Activated CD4-positive, alpha-beta memory T cell treated with anti-CD3 and anti-CD28 coated beads, Interleukin-2, amount 10 ng/mL, durations not matched to agents 7 days and 5 days (primary cell): ENCODE measurements at places on chromosomes 4 and X. TPM values are rescaled to one million over a fixed set of nuclear protein-coding genes. Genes with fewer than 3 reads are reported as not detected.
A peak's percentile ranks its signal among the peaks of the same experiment; 100 is the strongest.

- H3K27me3 ChIP-seq = no peaks in the 10 kb centered on the region
- no peak for DNase-seq
- H3K36me3 ChIP-seq = no peaks in the 10 kb centered on the region
Measured at GRCh38 chr4:111595456-111595855, 549.8 kb upstream of the FAM241A start.

- H3K4me1 ChIP-seq = no peaks in the 10 kb centered on the region
- H3K27me3 ChIP-seq = peaks cover 17% of the 10 kb centered on the region
- H3K27ac ChIP-seq = no peak overlapping the region
- no peaks in the 10 kb centered on the region for H3K36me3 ChIP-seq
Measured at GRCh38 chr4:48475770-48476169, 7.4 kb upstream of the SLC10A4 start.

DNA sequence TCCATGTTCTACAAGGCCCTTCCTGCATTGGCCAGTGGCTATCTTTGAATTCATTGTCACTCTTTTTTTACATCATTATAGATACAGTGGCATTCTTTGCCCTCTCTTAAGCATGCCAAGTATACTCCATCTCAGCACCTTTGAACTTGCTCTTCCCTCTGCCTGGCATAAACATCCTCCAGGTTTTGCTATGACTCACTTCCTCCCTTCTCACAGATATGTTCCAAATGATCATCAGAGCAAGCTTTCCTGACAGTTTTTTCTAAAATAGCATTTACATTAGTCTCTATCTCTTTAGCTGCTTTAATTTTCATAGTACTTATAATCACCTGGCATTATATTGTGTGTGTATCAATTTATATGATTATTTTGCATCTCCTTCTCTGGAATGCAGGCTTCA lies 553.3 kb upstream of the MAGEB2 start:
- H3K4me3 ChIP-seq = no peak overlapping the region
- DNase-seq = no peak
- no peaks in the 10 kb centered on the region for H3K4me1 ChIP-seq
- H3K27me3 ChIP-seq = no peaks in the 10 kb centered on the region
- no peak overlapping the region for H3K27ac ChIP-seq

DNA sequence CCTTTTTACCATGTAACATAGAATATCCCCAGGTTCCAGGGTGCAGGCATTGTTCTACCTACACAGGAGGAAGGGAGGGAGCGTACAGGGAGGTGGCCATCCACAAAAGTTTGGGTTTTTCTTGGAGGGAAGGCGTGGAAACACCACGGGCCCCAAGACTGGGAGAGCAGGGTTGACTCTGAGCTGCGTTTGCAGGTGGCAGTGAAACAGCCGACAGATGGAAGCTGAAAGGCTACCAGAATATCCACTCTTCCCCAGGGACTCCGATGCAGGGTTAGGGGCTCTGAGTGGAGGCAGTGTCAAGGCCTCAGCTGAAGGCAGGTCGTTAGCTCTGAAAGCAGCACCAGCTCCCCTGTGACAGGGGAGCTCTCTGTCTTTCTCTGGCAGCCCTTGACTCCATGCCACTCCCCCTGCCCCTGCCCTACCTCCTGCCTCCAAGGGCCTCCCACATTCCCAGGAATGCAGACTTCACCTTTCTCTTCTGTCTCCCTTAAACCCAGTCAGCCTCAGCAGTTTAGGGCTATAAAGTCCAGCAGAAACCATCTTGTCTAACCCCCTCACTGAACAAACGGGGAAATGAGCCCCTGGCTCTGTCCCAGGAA lies 14.0 kb upstream of the GLOD5 start:
- DNase-seq = no peak
- H3K4me3 ChIP-seq = no peak overlapping the region
- H3K27ac ChIP-seq = no peak overlapping the region

GRCh38 chr4:113760094-113760794 lies 1.3 kb downstream of the CAMK2D start:
- H3K27ac ChIP-seq = peak overlapping the region; percentile 100
- peak; percentile 54 for DNase-seq
- H3K27me3 ChIP-seq = no peaks in the 10 kb centered on the region

DNA sequence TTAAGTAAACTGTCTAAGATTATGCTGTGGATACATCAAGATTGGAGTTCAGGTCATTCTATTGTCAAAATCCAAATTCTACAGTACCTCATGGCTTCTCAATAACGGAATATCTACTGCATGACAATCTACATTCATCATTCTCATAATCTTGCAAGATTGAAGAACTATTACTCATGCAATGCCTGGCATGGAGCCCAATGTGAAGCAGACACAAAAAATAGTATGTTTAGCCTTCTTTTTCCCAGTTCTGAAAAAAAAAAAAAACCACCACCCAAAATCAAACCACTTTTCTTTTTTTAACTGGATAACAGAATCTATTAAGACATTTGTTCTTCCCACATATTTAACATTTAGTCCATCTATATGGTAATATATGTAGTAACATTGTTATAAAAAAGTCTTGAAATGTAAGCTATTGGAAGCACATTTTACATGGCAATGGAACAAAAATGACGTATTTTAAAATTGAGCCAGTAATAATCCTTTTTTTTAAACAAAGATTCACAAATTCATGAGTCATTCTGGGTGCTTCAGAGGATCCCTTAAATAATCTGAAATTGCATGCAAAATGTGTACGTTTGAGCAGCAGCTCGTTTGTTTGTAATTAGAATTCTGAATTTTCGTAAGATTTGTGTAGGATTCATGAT lies 232.2 kb upstream of the FMR1 start:
- H3K27ac ChIP-seq = no peak overlapping the region
- H3K4me3 ChIP-seq = no peak overlapping the region
- DNase-seq = no peak
- H3K27me3 ChIP-seq = no peaks in the 10 kb centered on the region
- no peaks in the 10 kb centered on the region for H3K36me3 ChIP-seq
- no peaks in the 10 kb centered on the region for H3K4me1 ChIP-seq

GRCh38 chrX:32150141-32150540 lies 1061.2 kb downstream of the DMD start:
- no peaks in the 10 kb centered on the region for H3K27me3 ChIP-seq
- H3K36me3 ChIP-seq = no peaks in the 10 kb centered on the region
- H3K4me3 ChIP-seq = no peak overlapping the region
- H3K4me1 ChIP-seq = no peaks in the 10 kb centered on the region
- DNase-seq = no peak

- peaks cover 2% of the 10 kb centered on the region for H3K27me3 ChIP-seq
- DNase-seq = peak; percentile 29
- H3K4me1 ChIP-seq = peaks cover 43% of the 10 kb centered on the region
- no peak overlapping the region for H3K4me3 ChIP-seq
- no peaks in the 10 kb centered on the region for H3K36me3 ChIP-seq
- H3K27ac ChIP-seq = peak overlapping the region; percentile 26
Measured at GRCh38 chr4:122762520-122762919, 30.0 kb downstream of the BBS12 start.

- no peak overlapping the region for H3K27ac ChIP-seq
- H3K36me3 ChIP-seq = peaks cover 21% of the 10 kb centered on the region
- no peak for DNase-seq
- no peak overlapping the region for H3K4me3 ChIP-seq
Measured at GRCh38 chr4:152364883-152365282, 171.0 kb downstream of the FBXW7 start.

DNA sequence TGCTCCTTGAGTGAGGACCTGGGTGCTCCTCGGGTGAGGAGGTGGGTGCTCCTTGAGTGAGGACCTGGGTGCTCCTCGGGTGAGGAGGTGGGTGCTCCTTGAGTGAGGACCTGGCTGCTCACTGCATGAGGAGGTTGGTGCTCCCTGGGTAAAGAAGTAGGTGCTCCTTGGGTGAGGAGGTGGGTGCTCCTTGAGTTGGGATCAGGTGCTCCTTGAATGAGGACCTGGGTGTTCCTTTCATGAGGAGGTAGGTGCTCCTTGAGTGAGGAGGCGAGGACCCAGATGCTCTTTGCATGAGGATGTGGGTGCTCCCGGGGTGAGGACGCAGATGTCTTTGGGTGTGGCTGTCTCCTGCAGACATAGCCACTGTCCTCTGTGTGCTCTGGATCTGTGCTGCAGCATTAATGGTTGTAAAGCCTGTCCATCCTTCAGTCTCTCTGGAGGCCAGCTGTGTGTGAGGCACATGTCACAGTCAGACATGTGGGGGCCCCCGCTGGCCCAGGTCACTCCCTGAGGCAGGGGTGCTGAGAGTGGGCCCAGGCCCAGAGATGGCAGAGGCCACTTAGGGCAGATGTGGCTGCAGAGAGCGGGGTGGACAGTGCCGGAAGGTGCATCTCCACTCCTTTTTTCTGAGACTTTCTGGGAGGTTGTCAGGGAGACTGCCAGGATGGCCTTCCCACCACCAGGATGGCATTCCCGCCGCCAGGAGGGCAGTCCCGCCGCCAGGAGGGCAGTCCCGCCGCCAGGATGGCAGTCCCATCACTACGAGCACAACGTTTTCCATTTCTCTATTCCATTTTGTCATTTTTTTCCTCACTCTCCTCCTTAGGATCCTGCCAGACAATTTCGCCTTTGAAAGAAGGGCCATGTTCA lies 101.8 kb downstream of the HMX1 start:
- H3K36me3 ChIP-seq = no peaks in the 10 kb centered on the region
- H3K4me1 ChIP-seq = no peaks in the 10 kb centered on the region
- no peak overlapping the region for H3K27ac ChIP-seq
- H3K4me3 ChIP-seq = no peak overlapping the region
- DNase-seq = no peak

- no peak for DNase-seq
- no peak overlapping the region for H3K4me3 ChIP-seq
- peaks cover 3% of the 10 kb centered on the region for H3K27me3 ChIP-seq
- no peaks in the 10 kb centered on the region for H3K36me3 ChIP-seq
Measured at GRCh38 chr4:3573131-3573530, 40.9 kb upstream of the LRPAP1 start.

GRCh38 chr4:36422607-36423006 lies 141.2 kb downstream of the DTHD1 start:
- no peak overlapping the region for H3K4me3 ChIP-seq
- no peaks in the 10 kb centered on the region for H3K36me3 ChIP-seq
- H3K27ac ChIP-seq = no peak overlapping the region
- peaks cover 12% of the 10 kb centered on the region for H3K27me3 ChIP-seq
- H3K4me1 ChIP-seq = no peaks in the 10 kb centered on the region
- no peak for DNase-seq

DNA sequence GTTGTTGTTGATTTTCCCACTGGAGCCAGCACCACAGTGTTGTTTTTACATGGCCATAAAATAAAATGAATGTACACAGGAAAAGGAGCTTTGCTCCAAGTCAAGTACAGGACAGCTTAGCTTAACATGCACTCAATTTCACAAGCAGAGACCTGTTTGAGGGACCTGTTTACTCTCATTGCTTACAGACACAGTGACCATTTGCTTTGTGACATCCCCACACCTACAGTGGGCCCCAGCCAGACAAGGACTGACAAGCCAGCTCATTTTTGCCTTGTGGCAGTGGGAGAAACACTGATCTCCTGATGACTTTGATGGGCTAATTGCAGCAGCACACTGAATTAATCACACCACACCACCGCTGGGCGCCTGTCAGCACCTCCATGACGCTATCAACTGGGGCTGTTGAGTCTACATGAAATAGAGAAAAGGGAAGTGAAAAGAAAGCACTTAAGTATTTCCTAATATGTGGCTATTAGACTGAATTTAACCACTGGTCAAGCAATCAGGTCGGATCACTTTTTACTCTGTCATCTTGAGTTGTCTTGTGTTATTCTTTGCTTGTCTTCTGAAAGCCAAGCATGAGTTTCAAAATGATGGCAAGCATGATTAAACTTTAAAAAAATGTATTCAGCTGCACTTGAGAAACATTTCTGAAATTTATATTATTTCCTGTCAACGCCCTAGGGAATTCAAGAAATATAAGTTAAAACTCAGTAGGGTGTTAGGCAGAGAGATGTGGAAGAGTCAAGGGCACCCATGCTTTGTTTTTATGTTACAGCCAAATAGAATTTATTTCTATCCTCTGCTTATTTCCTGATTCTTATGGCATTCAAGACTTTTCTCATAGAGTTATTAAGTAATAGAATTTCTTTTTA lies 557.7 kb downstream of the RAB28 start:
- no peaks in the 10 kb centered on the region for H3K36me3 ChIP-seq
- H3K27me3 ChIP-seq = no peaks in the 10 kb centered on the region
- no peak for DNase-seq
- no peak overlapping the region for H3K27ac ChIP-seq
- H3K4me1 ChIP-seq = no peaks in the 10 kb centered on the region
- no peak overlapping the region for H3K4me3 ChIP-seq

DNA sequence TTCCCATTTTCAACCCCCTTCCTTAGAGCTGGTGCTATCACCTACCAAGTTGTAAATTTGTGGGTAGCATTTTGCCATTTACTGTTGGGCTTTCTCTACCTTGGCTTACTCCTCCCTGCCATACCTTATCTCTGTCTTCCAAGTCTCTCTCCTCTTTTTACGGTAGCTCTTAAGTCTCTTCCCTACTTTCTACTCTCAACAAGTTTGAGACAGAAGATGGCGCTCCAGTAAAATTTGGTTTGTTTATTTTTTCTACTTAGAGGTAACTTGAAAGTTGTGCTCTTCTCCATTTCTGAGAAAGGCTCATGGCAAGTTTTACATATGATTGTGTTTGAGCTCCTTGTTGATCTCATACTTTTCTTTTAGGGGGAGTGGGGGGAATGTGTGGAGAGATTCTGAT lies 1508.1 kb downstream of the TECRL start:
- no peaks in the 10 kb centered on the region for H3K27me3 ChIP-seq
- no peak overlapping the region for H3K4me3 ChIP-seq
- H3K4me1 ChIP-seq = no peaks in the 10 kb centered on the region
- DNase-seq = no peak

DNA sequence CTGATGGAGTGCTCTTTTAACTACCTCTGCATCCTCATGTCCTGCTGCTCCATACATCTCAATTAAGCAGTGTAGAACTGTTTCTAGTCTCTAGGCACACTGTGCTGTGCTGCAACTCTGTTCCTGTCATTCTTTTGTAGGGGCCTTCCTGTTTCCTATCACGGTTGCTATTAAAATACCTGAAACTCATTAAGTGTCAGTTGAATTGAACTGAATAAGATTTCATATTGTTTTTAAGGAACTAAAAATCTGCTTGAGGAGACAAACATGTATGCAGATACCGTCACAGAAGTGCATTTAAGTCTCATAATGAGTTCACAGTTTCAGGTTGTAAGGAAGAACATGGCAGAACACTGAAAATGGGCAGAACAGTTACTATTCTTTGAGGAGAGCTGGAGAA lies 170.1 kb downstream of the LARP7 start:
- H3K27me3 ChIP-seq = peaks cover 6% of the 10 kb centered on the region
- no peaks in the 10 kb centered on the region for H3K4me1 ChIP-seq
- H3K36me3 ChIP-seq = no peaks in the 10 kb centered on the region
- H3K27ac ChIP-seq = no peak overlapping the region
- no peak overlapping the region for H3K4me3 ChIP-seq

TEX13B gene
- total RNA-seq = not detected

PALLD gene
- 5.8 TPM for total RNA-seq

LAMTOR3 gene
- 28.1 TPM for total RNA-seq

SNX12 gene
- total RNA-seq = 43.5 TPM

TBC1D9 gene
- not detected for total RNA-seq
